ENCODE measurements at places on chromosomes 4 and X.

- no peak for DNase-seq
Measured at GRCh38 chr4:78667325-78667724, 108.8 kb upstream of the BMP2K start.

DNA sequence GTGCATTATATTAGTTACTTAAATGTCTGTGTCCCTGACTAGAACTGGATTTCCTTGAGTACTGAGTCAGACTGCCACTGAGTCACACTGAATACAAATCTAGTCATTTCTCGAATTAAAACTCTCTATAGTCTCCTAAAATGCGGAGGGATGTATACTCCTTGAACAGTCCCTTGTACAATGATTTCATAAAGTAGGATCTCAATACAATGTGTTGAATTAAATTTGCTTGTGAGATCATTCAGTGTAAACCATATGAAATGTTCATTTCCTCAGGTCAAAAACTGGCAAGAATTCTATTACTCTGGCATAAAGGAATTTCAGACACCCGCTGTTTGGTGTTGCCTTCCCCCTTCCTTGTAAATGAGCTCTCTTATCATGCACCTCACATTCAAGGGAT is 17.5 kb upstream of the FAM241A start:
- no peak for DNase-seq

DNA sequence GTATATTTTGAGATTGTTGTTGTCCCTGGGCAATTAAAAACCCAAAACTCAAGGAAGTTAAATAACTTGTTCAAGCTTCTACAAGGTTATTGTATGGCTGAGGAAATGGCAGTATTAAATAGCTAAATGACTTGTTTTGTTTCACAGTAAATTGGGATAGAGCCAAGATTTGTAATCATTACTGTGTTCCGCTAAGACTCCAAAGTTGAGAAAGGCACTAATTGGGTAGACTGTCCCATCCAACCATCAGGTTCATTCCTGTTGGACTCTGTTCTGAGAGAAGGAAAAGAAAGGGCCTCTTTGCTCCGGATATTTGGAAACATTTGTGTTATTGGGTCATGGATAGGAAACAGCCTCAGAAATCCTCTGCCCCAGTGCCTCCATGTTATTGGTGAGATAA is 82.2 kb downstream of the DCLK2 start:
- DNase-seq: no peak

GRCh38 chr4:169050284-169050683 is 40.2 kb upstream of the CBR4 start:
- DNase-seq: no peak

- DNase-seq: no peak
Measured at GRCh38 chrX:53211391-53211978, 13.5 kb downstream of the KDM5C start.

GRCh38 chr4:34198966-34199365 is 2045.3 kb downstream of the ARAP2 start:
- no peak for DNase-seq

GRCh38 chr4:139209470-139210063 is 32.5 kb upstream of the ELF2 start:
- no peak for DNase-seq

DNA sequence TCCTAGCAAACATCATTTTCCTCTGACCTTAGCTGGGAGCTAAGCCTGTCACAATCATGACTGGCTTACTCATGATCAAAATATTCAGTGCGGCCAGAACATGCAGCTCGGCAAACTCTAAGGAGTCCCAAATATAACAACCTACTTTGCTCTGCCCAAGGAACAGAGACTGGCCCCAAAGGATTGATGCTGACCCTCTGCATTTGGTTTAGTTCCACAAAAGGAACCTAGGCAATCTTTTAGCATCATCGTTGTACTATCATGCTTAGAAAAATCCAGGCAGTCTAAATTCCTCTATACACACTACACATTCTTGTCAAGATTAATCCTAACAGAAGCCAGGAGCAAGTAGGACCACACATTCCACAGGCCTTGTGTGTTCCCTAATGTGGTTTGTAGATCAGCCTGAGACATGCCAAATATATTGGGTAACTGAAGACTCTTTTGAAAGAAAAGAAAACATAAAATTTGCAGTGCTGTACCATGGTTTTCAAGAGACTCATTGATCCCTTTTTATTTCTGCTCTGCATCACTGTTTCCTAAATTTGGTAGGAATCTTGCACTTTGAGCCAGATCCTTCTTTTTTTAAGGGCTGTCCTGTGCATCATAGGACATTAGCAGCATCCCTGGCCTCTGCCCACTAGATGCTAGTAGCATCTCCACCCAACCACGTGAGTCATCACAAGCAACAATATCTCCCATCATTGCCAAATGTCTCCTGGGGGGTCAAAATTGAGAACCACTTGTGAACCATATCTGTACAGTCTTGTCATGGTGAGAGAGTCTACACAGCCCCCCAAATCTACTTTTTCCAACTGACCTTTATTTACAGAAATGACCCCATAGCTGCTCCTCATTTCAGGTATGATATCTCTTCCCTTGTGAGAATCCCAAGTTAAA is 17.6 kb upstream of the CC2D2A start:
- DNase-seq: no peak

DNA sequence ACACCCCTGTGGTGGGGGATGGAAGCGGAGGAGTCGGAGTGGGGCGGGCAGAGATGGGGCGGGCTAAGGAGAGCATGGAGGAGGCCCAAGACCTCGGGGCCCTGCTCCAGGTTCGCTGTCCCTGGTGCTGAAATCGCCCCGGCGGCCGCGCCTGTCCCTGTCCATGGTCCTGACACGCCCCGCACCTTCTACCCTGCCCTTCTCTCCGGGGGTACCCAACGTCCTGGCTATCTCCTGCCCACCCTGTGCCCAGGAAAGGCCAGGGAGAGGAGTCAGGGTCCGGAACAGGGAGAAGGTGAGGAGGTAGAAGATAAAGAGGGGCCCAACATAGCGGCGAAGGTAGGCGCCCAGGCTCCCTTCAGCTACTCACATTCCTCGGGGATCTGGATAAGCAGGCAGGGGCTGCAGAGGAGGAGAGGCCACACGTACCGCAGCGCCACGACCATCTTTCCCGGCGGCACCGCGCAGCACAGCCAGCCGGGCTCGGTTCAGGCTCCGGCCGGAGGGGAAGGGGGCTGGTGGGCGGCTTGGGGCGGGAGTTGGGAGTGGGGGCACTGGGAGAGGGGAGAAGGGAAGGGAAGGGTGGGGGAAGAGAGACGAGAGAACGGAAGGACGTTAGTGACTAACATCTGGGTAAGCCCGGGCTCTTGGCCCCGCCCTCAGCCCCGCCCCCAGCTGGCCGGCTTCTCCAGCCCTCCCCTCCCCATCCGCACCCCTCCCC is 10.4 kb downstream of the L1CAM start:
- DNase-seq: peak; percentile 41

- no peak for DNase-seq
Measured at GRCh38 chrX:46543441-46543840, 1.8 kb downstream of the ZNF674 start.

DNA sequence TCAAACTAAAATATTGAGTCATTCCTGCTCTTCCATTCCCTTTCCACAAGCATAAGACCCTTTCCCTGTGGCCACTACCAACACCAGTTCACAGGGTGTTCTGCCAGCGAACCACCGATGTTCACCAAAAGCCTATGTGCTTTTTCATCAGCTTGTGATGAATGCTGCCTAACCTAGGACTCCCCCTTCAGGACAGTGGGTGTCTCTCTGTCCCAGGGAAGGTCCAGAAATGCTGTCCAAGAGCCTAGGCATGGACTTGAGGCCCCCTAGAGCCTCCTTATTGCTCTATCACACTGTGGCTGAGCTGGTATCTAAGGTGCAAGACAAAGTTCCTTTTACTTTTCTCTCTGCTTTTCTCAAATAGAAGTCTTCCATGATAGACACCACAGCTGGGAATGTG is 1015.6 kb downstream of the PCDH19 start:
- no peak for DNase-seq

- no peak for DNase-seq
Measured at GRCh38 chrX:150547375-150548115, 20.9 kb upstream of the MTM1 start.

DNA sequence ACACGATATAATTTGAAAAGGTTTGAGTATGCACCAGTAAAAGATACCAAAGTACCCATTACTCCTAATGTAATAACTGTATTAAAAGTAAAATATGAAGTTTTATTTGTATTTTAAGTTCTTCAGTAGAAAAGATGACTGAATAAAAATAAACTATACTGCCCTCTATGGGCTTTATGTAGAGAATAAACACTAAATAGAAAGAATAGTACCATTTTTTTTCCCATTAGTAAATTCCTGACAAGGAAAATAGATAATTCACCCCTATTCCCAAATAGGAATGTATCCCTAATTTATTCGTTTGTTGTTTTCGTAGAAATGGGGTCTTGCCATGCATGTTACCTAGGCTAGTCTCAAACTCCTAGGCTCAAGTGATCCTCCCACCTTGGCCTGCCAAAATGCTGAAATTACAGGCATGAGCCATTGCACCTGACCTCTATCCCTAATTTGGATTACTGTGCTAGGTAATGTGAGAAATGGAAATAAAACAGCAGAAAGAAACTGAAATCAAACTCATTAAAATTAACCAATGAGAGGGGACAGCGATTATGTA is 73.6 kb upstream of the COX18 start:
- no peak for DNase-seq
